EH (cell line): ENCODE measurements at places on chromosomes 7 and 10.

GRCh38 chr10:96387601-96388000 lies 28.8 kb upstream of the OPALIN start:
- peak; percentile 53 for DNase-seq

GRCh38 chr7:5423976-5424748 lies 528 bp upstream of the TNRC18 start:
- peak; percentile 99 for DNase-seq

- no peak for DNase-seq
Observed at GRCh38 chr7:96344236-96344635, 22.3 kb upstream of the SLC25A13 start.

DNA sequence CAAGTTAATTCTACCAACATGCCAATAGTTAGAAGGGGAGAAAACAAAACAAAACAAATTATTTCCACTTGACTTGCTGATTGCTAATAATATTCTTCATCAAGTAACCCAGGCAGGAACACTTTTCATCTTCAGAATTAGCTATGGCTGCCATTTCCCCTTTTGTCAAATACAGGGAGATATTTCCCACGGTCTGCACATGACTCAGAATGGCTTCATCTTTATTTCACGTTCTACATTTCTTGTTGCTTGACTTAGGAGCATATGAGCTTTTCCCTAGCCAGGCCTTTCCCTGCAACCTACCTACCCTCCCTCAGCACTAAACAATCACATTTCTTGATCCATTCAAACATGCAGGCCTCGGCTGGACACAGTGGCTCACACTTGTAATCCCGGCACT lies 6.5 kb downstream of the CPVL start:
- DNase-seq: no peak

DNA sequence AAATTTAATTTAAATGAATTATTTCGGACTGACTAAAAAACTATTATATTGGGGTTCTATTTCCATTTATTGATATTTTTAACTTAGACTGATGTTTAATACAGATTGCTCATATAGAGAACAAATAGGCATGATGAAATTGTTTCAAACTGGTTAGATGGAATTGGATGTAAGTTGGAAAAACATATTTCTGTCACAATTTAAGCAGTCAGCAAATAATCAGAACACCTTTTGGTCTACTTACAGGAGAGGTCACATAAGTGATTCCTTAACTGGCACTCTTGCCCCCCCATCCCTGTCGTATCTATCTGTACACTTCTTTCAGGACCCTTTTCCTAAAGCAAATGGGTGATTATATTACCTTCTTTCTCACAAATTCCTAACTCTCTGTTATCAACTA lies 138.4 kb downstream of the PLXDC2 start:
- no peak for DNase-seq
